ENCODE measurements at places on chromosomes 4 and X. TPM values are rescaled to one million over a fixed set of nuclear protein-coding genes. Genes with fewer than 3 reads are reported as not detected.

SOWAHD gene
- 0.36 TPM for total RNA-seq

MBNL3 gene
- total RNA-seq: 6.2 TPM

TEX13C gene
- not detected for total RNA-seq

UCP1 gene
- total RNA-seq: not detected

- no peak for DNase-seq
Measured at GRCh38 chr4:164204434-164204833, 549.5 kb upstream of the SMIM31 start.

DNA sequence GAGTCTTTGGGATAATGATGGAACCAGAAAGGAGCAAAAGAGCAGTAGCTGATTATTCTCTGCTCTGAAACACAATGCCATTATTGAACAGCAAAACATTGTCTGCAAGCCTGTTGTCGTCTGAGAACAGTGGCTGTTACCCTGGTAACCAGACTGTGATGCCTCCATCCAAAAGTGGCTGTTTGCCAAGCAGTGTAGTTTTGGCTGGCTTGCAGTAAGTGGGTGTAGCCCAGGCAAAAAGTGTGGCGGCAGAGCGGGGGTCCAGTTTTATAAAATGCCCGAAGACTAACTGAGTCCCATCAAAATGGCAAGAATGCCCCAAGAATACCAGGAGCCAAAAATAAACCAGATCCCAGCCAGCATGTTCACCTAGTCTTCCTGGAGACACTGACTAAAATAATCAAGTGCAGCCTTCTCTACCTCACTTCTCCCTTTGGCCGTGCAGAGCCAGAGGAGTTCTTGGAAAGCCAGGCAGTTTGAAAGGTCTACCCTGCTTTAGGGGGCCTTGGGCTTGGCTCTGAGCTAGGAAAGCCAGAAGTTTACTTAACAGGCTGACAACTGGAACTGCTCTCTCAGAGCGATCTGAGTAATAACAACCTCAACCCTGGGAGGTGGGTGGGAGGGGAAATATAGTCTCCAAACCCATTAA lies 2.6 kb downstream of the PLP1 start:
- DNase-seq: no peak

- peak; percentile 7 for DNase-seq
Measured at GRCh38 chrX:155874571-155875244, 6.4 kb upstream of the VAMP7 start.

- no peak for DNase-seq
Measured at GRCh38 chrX:9153300-9153699, 119.4 kb upstream of the FAM9B start.

GRCh38 chrX:153381684-153382532 lies 19.2 kb downstream of the PNMA6E start:
- no peak for DNase-seq

DNA sequence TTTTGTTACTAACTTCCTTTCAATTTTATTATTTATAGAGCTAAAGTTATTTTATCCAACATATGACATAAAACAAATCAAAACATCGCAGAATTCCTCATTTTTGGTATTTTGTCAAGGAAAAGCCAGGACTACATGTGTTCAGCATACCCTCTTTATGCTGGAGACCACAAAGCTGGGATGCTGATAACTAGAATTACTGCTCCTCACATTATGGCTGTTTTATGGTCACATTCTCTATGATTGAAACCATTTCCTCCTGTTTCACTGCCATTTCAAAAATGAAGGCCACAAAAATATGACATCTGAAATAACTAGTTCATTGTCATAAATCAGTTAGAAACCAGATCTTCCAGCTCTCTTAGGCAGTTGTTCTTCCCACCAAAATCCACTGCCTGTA lies 41.7 kb downstream of the KLHL34 start:
- DNase-seq: no peak

Measured in heart right ventricle (tissue), 16 donors.